ENCODE measurements at places on chromosomes 6 and 20.

GRCh38 chr6:15363523-15364400 lies 117.9 kb downstream of the JARID2 start:
- DNase-seq: peak; percentile 43

DNA sequence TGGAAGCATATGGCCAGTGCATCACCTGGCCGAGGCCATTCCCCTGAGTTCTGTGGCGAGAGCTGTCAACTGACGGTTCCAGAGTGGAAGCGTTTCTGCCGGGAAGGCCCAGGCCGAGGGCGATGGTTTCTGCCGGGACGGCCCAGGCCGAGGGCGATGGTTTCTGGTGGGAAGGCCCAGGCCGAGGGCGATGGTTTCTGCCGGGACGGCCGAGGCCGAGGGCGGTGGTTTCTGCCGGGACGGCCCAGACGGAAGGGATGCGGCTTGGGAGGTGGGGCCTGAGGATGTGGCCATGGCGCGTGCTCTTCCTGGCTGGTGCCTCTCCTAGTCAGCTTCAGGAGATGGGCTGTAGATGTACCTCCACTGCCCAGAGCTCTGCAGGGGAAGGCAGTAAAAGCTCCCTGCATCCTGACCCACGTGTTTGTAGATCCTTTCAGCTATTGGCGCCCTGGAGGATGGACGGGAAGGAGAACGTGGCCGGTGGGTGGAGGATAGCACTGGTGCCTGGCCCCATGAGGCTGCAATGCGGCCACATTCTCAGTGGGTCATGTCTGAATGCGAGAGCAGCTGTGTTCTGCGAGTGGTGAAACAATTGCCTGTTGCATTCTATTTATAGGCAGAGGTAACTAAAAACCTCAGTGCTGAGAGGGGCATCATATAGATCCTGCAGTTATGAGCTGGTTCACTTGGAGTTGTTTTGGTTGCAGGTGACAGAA lies 12.8 kb downstream of the TPD52L2 start:
- no peak for DNase-seq

- DNase-seq: no peak
These were observed 253.7 kb upstream of the RUNX2 start for GRCh38 chr6:45074439-45074838.

DNA sequence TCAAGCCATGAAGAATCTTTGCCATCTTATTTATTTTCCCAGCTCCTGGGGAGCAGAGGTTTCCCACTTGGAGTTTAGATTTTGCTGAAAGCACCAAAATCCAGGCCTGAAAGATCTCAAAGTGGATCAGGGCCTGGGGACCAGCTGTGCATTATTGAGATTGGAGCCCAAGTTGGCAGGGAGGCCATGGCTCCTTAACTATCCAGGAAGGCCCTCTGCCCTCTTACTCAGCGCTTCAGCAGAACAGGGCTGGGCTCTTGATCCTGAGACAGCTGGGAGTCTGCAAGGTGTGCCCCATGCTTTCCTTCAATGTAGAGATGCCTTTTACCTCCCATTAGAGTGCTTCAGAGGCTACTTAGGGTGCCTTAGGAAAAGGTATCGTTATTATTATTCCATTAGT lies 24.6 kb downstream of the FOXO3 start:
- no peak for DNase-seq

DNA sequence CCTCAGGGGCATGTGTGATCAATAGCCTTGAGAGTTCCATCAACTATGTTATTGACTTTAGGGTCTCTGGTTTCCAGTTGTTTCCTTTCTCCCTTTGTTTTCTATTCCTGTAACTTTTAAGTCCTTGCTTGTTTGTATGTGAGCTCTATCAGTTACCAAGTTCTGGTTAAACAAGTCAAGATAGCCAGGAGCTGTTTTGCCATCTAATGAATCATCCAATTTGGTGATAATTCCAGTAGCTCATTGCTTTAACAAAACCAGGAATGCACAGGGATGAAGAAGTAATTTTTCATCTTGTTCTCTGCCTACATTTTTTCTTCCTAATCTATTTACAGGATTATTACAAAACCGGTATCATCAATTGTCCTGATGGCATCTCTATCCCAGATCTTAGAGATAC lies 36.5 kb downstream of the KCTD20 start:
- DNase-seq: no peak

GRCh38 chr6:7566617-7567173 lies 23.3 kb upstream of the SNRNP48 start:
- DNase-seq: no peak

DNA sequence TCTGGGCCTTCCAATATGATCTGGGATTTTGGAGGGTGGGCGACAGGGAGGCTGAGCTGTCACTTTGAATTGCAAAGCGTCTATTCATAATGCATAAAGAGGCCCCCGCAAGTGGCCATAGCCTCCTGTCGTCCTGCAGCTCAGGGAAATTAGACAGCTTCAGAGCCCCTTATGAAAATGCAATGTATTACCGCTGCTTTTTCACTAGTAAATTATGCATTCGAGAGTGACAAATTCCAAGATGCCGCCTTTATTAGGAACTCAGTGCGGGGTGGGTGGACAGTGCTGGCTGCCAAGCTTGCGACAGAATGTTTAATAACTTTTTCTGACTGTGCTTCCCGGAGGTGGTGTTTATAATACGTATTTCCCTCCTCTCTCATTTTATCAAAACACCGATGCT lies 168.5 kb downstream of the DHX35 start:
- DNase-seq: no peak

GRCh38 chr20:36808317-36809257 lies 35.0 kb upstream of the DSN1 start:
- DNase-seq: peak; percentile 65

GRCh38 chr6:111724505-111724904 lies 118.8 kb upstream of the TRAF3IP2 start:
- DNase-seq: no peak

GRCh38 chr20:9705722-9706476 lies 133.0 kb downstream of the PAK5 start:
- DNase-seq: no peak

DNA sequence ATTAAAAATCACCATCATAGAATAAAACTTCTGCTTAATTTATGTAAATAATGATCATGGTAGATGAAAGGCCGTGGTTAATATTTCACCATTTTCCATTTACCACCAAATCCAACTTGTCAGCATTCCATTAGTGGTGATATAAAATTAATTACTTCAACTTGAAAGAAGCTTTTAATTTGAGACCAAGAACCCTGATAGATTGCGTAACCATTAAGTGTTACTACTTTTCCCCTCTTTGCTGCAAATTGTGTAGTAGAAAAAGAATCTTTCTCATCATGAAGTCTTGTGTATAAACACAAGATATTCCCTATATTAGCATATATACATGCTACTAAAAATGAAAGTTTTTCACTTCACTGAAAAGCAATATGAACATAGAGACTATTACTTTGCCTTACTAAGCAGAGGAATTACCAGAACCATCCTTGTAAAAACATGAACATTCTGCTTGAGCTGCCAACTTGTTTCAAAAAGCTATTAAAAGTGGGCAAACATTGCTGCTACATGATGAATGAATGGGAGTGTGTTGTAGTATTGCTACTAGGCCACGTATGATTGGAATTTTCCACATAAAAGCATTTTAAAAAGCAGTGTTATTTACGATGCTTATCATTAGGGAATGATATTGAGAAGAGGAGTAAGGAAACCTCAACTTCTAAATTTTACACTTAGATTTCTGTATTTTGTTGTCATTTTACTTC lies 35.0 kb downstream of the STX11 start:
- DNase-seq: no peak

DNA sequence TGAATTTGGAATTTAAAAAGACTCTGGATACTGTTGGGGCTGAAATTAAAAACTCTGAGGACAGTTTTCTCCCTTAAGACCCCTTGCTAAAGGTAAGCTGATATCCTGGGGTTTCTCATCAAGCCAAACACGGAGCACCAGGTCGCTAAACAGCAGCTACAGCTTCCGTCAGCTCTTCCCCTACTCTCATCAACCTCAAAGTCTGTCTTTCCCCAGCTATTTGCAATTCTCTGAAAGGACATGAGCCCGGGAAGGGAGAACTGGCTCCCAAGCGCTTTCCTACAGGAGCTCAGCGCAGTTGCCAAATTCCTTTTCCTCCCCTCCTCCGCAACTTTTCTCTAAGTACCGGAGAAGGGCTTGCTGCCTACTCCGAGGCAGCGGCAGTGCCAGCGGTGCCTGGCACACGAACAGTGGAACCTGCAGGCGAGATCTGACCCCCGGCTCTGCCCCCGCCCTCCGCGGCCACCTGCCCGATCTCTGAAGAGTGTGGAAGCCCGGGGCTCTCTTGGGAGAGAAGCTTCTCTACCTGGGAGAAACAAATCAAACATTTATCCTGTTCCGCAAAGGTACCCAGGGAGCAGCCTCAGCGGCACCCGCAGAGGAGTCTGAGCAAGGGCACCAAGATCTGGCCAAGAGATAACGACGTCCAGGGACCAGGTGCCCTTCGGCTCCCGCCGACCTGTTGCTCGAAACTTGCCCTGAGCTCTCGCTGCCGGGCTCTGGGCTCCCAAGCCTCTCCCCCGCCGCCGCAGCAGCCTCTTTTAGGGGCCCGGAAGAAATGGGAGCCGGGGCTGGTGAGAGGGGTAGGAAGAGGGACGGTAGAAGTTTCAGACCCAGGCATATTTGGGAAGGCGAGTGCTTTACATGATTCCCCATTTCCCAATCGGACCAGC lies 2.2 kb downstream of the CBLN4 start:
- no peak for DNase-seq

GRCh38 chr6:142850679-142851423 lies 94.1 kb downstream of the HIVEP2 start:
- DNase-seq: peak; percentile 23

DNA sequence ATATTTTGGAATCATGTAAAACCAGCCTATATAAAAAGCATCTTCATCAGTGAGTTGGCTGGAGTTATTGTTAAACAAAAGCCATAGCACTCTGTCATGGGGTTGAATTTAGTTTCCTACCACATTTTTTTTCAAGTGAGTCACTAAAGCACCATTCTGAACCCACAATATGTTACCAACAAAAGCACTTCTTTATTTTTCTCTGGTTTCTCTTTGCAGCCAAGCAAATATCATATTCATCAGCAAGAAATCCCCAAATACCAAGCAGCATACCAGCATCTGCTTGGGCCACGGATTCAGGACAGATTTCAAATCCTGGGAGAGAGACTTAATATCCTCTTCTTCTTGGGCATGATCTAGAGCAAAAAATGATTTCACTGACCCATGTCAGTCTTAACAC lies 441.4 kb downstream of the BCKDHB start:
- no peak for DNase-seq

- DNase-seq: no peak
These were observed 140.6 kb downstream of the RPS12 start for GRCh38 chr6:132954936-132955335.

DNA sequence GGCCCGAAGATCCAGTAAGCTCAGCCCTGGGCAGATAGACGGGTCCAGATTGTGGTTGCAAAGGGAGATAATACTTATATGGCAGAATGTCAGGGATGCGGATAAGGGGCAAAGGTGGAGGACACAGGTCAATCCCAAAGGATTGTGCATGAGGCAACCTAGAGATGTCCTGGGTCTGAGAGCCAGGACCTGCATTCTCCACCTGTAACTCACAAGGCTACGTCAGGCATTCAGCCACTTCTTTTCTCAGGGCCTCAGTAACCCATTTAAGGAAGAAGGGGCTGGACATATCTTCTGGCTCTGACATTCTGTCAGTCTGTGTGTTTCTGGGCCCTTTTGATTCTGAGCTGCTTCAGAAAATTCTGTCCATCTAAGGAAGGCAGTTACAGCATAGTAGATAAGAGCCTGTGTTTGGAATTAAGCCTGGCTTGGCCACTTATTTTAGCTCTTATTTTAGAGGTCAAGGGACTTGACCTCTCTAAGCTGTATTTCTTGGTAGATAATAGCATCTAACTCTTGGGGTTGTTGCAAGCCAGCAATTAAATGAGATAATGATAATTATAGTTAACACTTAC lies 40.2 kb downstream of the CNBD2 start:
- no peak for DNase-seq

- no peak for DNase-seq
These were observed 169.1 kb upstream of the CDYL start for GRCh38 chr6:4606821-4607704.

GRCh38 chr6:28875191-28875747 lies 48.5 kb downstream of the TRIM27 start:
- DNase-seq: no peak

- no peak for DNase-seq
These were observed 32.9 kb downstream of the COX4I2 start for GRCh38 chr20:31670371-31671228.

DNA sequence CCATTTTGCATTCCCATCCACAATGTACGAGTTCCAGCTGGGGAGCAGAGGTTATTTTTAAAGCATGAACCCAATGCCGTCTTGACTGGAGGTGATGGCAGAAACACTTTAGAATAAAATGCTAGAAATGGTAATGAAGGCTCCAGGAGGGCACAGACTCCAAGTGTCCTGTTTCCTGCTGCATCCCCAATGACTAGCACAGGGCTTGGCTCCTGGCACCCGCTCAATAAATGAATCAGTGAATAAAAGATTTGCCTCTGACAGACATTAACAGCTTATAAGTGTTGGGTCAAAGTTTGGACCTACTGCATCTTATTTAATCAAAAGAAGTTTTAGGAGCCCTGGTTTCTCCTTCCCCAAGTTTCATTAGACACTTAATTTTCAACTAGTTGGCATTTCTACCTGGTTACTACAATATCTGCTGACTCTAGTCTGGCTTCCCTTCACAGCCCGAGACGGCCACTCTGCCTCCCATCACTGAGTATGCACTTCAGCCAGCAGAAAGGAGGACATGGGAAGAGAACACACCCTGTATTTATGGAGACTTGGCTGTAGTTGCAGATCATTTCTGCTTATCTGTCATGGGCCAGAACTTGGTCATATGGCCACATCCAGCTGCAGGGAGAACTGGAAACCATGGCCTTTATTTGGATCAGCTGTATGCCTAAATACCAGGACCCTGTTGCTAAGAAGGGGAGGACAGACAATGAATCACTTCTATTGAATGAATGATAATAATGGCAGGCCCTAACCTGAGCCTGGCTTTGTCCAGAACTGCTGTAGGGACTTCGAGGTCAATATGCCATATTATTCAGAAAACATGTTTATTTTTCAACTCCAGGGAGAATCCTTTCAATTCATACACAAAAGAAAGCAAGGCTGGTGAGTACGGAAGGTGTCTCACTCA lies 63.1 kb downstream of the TTI1 start:
- no peak for DNase-seq

DNA sequence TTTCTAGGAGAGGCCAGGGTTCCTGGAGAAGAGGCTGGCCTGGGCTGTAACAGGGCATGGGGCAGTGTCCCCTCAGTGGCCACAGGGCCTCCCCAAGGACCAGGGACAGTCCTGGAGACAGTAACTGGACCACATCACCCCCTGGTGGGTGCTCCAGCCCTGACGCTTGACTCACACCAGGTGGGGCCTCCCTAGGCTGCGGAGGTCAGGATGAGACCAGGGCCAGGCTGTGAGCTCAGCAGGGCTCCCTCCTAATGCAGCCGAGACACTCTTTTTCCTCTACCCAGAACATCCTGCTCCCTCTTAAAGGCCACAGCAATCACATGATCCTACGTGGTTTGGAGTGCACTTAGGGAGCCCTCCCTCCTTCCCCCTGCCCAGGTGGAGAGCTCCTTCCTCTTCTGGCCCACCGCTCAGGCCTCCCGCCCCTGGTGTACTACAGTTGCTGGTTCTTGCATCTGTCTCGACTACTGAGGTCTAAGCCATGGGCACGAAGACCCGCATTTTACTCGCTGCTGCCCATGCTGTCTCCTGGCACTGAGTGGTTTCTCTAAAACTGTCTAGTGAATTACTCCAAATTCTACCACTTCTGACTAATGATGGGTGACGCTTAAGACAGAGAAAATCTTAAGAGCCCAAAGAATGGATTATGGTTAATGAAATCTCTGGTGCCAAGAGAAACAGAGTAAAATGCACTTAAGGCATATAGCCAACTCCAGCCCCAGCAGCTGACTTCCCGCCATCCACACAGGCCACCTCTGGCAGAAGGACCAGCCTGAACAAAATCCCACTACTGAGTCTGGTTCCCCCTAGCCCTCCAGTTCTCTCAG lies 166.1 kb upstream of the CST7 start:
- peak; percentile 56 for DNase-seq
